ENCODE measurements at places on chromosomes 11 and 22.

GRCh38 chr11:128720522-128720985 lies 26.7 kb downstream of the FLI1 start:
- DNase-seq: no peak

- DNase-seq: no peak
Measured at GRCh38 chr11:47233989-47234668, 14.5 kb downstream of the ACP2 start.

GRCh38 chr11:15851051-15851498 lies 505.3 kb downstream of the SOX6 start:
- DNase-seq: no peak

DNA sequence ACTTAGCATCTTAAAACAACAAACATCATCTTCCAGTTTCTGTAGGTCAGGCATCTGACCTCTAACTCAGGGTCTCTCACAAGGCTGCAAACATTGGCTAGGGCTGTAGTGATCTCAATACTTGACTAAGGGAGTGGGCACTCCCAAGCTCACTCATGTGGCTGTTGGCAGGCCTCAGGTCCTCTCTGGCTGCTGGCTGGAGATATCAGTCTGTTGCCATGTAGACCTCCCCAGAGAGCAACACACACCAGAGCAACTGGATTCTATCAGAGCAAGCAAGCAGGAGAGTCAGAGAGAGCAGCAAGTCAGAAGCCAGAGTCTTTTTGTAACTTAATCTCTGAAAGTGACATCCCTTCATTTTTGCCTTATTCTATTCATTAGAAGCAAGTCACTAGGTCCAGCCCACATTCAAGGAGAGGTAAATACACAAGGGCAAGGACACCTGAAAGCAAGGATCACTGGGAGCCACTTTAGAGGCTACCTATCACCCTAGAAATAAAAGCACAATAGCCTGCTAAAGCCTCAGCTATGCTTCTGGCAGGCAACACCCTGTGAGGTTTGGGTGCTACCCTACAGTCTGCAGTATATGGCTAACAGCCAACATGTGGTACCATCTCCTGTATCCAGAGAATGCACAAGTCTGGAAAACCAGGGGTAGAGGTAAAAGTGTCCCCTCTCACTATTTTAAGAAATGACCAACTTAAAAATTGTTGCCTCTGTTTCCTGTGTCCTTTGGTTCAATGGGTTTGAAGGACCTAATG lies 33.5 kb upstream of the CD44 start:
- no peak for DNase-seq

DNA sequence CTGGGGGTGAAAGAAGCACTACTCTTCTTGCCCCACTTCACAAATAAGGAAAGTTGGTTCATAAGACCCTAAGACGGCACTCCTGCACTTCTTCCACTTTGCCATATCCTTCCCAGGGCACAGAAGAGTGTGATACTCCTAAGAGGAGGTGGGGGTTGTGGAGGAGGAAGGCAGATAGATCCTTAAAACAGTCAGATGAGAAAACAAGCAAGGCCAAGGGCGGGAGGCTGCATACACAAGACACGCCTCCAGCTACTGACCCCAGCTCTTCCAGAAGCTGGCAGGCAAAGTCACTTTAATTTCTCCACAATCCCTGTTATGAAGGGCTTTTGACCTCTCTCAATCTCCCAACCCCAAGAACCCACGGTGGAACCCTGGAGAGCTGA lies 1.6 kb upstream of the CHRM4 start:
- no peak for DNase-seq

GRCh38 chr11:70473186-70473872 lies 75.0 kb downstream of the CTTN start:
- no peak for DNase-seq

GRCh38 chr22:46783721-46784120 lies 21.3 kb downstream of the TBC1D22A start:
- DNase-seq: no peak

- DNase-seq: no peak
Measured at GRCh38 chr11:121757480-121758125, 304.8 kb upstream of the SORL1-AS1 start.

GRCh38 chr22:23500508-23501260 lies 79.4 kb downstream of the IGLL1 start:
- no peak for DNase-seq

DNA sequence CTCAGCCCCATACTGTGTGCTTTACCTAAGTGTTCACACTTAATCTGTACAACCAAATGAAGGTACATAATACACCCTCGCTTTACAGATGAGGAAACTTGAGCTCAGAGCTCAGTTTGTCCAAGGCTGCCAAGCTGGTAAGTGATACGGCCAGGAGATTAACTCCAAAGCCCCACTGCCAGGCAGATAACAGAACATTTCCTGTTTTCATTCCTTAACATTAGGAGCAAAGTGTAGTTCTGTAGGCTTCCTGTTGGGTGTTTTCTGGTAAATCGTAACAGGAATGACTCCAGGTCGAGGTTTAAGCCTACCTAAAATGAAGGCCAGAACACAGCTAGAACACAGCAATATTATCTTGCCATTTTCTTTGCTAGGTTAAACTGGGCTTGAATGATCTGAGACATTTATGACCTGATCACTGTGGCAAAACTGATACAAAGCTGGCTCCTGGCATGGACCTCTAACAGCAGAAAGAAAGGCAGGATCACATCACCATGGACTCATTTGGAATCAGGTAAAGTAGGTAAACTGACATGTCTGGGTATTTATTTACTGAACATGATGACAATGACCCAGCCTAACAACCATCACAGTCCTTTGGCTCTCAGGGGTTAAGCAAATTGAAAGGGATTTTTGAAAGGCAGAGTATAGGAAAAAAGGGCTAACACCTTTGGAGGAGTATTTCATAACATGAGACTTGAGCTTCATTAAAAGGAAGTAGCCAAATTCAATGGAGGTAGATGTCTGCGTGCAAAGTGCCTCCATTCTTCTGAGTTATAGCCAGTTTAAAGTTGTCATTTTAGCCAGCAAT lies 3.9 kb upstream of the NUP50 start:
- no peak for DNase-seq

GRCh38 chr22:37241351-37242142 lies 2.5 kb downstream of the RAC2 start:
- no peak for DNase-seq

DNA sequence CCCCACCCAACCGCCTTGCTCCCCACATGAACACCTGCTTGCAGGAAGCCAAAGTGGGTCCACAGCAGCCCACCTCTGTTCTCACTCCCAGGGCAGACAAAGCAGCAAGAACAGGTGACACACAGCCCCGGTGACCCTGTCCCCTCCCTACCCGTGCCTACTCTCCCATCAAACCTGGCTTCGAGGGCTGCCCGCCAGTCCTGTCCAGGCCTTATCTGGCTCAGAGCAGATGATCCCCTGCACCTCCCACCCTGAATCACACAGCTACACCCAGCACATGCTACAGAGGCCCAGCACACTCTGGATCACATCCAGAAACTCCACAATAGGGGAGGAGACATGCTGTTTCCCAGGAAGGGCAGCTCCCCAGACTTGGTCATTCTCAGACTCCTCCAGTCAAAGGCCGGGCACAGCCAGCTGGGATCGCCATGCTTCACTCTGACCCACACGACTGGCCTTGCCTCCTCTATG lies 6.2 kb upstream of the RGL4 start:
- DNase-seq: no peak
